ENCODE measurements at places on chromosomes 3 and 15.

GRCh38 chr3:88809993-88810392 lies 297.4 kb upstream of the EPHA3 start:
- no peak for DNase-seq

DNA sequence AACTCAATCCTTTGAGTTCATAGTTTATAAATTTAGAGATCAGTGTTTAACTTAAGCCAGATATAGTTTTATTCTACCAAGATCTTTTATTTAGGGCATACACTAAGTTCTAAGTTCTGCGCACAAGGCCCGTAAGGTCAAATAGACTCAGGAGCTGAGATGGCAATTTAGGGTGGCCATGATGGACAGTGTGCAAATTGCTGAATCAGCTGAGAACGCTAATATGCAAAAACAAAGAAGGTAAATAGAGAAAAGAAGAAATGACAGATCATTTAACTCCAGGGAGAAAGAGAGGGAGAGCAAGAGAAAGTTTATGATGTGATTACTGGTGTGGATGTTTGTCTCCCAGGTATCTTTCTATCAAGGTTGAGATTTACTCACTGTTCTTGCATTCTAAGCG lies 678.5 kb downstream of the OTOL1 start:
- DNase-seq, result no peak

GRCh38 chr3:58434990-58435389 lies 1.4 kb upstream of the PDHB start:
- DNase-seq, result no peak

- no peak for DNase-seq
Measured at GRCh38 chr15:90957031-90957790, 2.5 kb downstream of the RCCD1 start.

- peak; percentile 9 for DNase-seq
Measured at GRCh38 chr3:149701206-149701976, 43.6 kb upstream of the WWTR1 start.

DNA sequence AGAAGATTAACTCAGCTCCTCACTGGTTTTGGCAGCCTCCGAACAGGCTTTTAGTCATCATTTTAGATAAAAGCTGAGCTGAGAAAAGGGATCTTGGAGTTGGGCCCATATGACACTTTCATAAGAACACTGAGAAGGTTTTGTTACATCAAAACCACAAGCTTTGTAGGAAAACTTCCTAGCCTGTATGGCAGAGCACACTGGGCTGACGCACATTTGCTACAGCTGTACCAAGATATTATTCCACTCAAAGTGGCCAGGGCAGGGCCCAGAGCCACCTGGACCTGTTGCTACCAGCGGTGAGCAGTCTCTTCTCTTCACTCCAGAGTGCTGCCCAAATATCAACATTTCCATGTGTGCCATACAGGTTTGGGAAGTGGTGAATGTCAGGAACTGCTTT lies 160.5 kb upstream of the CCDC54 start:
- DNase-seq, result no peak

DNA sequence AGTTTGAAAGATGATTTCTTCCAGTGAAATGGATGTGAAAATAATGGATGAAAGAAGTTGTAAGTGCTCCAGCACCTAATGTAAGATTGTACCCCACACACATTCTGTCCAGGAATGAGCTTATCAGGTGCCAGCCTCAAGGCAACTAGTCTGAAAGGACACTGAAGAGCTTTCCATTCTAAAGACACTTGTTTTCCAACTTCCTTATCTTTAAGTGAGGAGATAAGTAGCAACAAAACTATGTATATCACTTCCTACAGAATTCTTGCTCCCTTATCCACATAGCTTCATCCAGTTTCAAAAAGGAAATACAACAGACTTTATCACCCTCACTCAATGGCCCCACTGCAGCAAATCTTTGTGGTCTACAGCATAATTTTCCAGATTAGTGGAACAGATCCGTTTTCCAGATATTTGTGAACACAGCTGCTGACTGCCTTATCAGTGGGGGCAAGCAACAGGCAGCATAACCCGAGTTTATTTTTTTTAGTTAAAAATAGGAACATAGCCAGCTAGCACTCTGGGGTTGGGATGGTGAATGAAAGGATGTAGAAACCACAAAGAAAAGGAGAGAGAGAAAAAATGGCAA lies 60.6 kb downstream of the CD200R1L start:
- no peak for DNase-seq

DNA sequence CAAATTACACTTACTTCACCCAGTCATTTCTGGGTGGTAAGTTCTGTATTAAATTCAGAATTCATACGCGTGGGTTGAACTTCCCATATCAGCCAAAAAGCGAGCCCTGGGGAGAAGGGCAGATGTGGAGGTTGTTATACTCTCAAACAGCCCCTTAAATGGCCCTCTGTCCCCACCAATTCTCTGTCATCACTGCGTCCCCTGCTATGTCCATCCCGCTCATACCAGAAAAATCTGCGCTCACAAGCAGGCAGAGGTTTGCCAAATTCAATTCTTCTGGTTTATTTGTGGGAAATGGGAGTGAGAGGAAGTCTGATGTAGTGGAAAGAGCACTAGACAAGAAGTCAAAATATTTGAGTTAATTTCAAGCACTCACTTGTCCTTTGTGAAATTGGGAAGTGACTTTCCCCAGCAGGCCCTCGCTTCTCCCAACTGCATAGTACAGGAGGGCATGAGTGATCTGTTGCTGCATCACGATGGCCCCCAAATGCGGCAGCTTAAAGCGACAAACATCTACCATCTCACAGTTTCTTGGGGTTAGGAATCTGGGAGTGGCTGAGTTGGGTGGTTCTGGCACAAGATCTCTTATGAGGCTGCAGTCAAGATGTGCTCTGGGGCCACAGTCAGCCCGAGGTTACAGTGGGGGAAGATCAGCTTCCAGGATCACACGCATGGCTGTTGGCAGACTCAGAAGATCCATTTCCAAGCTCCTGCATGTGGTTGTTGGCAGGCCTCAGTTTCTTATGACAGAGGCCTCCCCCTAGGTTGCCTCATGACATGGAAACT lies 67.7 kb downstream of the CPN2 start:
- DNase-seq, result no peak

GRCh38 chr3:185207481-185207880 lies 46.4 kb downstream of the EHHADH start:
- no peak for DNase-seq

GRCh38 chr3:44179246-44179645 lies 62.4 kb upstream of the TOPAZ1 start:
- DNase-seq, result no peak

DNA sequence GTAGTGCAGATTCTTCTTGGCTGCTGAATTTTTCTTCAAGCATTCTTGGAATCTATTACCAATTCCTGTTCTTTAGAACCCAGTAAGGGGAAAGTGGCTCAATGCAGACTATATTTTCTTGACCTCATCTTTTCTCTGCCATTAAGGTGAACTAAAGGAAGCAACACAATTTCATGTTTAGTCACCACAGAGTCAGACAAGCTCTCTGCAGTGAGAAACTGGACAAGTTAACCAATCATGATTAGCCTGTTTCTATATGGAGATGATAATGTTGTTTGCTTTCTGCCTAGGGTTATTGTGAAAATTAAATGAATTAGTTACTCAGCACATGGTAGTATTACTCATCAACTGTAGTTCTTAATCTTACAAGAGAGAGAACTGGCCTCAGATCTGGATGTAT lies 1075.1 kb downstream of the AGBL1 start:
- DNase-seq, result no peak

GRCh38 chr3:169751875-169752274 lies 13.0 kb downstream of the TERC start:
- no peak for DNase-seq

DNA sequence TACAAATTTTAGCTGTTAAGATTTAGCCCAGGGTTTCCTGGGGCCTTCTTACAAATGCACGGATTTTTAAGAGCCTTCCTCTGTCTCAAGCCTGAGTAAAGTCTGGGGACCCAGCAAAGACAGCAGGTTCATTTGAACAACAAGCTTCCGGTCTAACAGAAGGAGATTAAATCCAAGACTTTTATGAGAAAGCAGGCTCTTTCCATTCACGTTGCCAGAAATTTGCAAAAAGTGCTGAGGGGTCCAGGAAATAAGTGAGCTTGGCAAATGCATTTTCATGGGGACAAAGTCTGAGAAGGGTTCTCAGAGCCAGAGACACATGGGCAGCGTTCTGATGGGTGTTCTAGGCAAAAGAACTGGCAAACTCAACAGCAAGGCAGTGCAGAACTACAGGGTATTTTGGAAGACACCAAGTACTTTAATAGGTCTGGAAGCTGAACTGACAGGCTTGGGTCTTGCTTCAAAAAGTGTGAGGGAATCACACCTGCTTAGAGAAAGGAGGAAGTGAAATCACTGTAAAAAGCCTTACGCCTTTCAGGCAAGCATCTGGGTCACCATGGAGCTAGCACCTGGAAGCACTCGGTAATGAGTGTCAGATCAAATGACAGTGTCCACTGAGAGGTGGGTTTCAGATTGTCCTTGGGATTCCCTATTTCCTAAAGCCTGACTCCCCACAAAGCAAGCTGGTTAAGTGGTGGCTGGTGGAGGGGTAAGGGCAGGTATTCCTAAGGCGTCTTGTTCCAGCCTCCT lies 115.8 kb upstream of the ARHGEF3 start:
- no peak for DNase-seq

GRCh38 chr15:66040211-66040892 lies 171.1 kb downstream of the RAB11A start:
- DNase-seq, result no peak

GRCh38 chr3:134282659-134283047 lies 32.0 kb upstream of the RYK start:
- no peak for DNase-seq

DNA sequence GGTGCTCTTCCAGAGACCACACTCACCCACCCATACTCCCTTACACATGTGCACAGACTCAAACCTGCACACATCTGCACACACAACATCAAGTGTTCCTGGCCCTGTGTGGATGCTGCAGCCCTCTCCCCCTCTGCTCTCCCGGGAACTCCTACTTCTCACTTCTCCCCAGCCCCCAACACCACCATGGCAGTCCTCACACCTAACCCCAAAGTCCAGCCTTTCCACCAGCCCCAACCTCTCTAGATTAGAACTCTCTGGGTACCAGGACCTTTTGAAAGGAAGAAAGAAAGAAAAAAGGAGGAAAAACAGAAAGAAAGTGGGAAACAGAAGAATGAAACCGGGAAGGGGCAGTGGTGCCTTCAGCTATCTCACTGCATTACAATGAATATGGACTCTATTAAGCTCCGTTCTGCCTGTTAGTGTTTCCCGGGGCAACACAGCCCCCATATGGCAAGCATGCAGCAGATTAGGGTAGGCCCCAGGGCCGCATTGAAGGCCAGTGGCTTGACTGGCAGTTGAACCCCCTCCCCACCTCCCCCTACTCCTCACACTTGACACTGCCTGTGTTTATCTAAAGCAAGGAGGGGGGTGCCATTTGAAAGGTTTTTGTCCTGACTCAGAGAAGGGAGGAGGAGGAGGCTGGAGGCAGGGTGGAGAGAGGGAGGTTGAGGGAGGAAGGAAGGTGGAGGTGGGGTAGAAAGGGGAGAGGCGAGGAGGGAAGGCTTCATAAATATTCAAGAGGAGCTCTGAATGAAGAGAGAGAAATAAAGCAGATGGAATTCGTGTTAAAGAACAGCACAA lies 30.1 kb downstream of the BOC start:
- DNase-seq, result no peak

GRCh38 chr15:89482139-89482538 lies 14.2 kb downstream of the RHCG start:
- DNase-seq, result no peak

DNA sequence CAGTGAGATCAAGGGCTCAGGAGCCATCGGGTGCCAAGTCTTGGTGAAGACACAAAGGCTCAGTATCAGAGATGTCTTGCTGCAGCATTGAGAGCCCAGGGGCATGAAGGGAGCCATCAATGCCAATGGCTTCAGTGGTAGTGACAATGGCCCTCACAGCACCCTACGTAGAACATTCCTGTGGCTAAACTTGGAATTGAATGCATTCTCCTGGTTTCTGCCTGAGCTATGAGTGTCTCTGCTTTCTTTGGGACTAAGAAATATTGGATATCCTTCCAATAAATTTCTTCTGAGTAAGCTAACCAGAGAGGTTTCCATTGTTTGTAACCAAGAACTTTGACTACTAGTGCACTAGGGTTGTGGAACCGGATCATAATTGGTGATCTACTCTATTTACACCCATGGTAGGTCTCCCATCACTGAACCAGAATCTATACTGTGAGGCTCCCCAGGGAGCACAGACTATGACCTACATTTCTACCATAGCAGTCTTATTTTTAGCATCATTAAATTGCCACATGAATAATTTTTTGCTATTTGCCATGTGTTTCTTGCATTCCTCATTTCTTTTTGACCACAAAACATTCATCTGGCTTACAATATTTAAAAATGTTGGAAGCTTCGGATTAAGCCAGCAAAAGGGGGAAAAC lies 31.6 kb upstream of the PDZRN3 start:
- DNase-seq, result no peak

DNA sequence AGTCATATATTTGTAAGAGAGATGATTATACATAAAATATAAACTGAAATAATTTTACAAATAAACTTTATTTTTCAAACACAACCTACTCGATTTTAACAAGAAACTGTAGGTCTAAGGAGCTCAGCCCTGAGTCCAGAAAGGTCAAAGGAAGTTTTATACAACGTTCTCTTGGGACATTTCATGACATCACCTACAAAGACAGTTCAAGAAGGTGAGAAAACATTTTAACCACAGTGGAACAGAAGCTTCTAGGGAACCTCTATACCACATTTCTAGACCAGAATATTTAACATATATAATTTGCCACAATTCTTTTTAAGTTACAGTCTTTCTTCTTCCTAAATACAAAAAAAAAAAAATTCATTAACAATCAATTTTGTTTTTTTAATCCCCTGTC lies 40.1 kb downstream of the CBLB start:
- no peak for DNase-seq

DNA sequence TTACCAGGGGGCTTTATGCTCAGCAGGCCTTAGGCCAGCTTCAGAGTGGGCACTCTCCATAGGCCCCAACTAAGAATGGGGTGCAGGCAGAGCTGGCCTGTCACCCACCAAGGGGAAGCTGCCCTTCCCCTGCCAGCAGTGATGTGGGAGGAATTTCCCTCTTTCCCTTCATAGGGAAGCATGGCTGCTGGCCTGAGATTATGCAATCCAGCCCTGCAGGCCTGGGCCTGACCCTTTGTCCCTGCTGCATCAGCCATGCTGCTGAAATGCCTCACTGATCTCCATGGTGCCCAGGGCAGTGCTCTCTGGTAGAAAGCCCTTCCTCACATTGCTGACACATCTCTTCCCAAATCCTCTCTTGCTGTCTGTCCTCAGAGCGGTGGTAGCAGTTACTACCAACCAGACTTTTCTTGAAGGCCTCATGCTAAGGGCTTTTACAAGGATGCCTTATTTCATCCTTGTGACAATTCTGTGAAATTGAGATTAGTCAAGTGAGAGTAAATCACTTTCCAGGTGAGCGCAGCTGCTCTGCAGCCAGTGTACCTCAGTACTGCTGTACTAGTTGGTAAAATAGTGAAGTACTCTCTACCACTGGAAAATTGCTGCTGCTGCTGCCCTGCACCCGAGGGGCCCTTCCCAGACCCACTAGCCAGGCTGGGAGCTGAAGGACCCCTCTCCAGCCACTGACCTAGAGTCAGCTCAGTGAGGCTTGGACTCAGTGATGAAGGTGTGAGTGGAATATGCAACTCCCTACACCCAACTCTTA lies 33.8 kb downstream of the MRAS start:
- DNase-seq, result no peak
